Hematopoietic multipotent progenitor cell (in vitro differentiated cells): ENCODE measurements at places on chromosomes 6 and 20.

DNA sequence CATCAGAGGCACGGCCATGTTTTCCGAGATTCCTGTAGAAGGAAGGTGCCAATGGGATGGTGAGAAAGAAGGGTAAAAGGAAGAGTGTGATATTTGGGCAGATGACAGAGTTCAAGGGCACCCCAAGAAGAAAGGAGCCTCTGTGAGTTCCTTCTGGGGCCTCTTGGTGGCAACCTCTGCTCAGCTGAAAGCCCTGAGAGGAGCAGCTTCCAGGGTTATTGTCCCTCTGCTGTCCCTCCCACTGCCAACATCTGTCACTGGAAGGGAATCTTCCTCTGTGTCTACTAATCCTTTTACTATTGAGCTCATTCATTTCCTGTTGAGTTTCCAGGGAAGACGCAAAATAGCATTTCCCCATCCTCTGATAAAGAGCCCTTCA lies 40.0 kb upstream of the KCNK16 start:
- DNase-seq, result no peak

DNA sequence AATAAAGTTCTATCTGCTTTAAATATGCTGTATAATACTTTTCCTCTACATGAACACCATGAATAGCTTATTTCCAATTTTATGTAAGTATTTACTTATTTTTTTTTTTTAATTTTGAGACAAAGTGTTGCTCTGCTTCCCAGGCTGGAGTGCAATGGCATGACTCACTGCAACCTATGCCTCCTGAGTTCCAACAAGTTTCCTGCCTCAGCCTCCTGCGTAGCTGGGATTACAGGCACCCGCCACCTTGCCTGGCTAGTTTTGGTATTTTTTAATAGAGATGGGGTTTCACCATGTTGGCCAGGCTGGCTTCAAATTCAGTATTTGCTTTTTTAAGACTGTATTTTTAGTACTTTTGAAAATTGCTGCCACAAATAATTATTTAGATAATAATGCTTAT lies 1365.9 kb downstream of the GRIK2 start:
- DNase-seq, result no peak

DNA sequence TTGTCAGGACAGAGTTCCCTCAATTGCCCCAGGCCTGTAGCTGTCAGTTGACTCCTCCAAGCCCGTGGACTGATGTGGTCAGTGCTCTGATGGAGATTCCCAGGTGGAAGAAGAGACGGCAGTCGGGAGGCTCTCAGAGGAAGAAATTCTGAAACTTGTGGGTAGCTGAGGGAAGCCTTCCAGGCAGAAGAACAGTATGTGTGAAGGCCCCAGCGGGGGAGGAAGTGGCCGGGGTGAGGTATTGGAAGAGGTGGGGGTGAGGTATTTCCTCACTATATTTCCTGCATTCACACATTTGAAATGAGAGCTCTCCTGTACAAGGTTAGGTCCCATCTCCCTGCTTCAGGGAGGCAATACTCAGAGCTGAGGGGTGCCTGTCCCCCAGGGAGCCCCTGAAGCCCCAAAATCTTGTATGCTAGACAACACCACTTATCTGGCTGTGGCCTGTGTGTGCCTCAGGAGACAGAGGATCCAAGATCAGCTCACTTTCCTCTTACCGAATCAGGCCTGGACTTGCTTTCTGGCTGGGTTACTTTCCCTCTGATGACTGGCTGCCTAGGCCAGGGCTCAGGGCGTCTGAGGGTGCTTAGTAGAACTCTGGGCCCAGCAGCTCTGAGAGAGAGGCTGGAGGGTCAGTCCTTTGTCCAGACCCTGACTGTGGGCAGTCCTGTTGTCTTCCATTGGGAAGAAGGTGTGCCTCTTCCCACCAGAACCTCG lies 49.3 kb upstream of the MYL9 start:
- no peak for DNase-seq

GRCh38 chr6:19391926-19392325 lies 445.2 kb upstream of the ID4 start:
- DNase-seq, result no peak
